ENCODE measurements at places on chromosomes 2 and 18. TPM values are rescaled to one million over a fixed set of nuclear protein-coding genes. Genes with fewer than 3 reads are reported as not detected.

ACADL gene
- total RNA-seq: not detected

GPBAR1 gene
- 0.77 TPM for total RNA-seq

EFR3B gene
- 11.3 TPM for total RNA-seq

LINC00305 gene
- total RNA-seq: 16.4 TPM

GPR45 gene
- 0.21 TPM for total RNA-seq

AQP12A gene
- total RNA-seq: not detected

SPEG gene
- 6.1 TPM for total RNA-seq

SLC40A1 gene
- total RNA-seq: 90.9 TPM

CPO gene
- total RNA-seq: not detected

MRO gene
- total RNA-seq: 0.23 TPM

NR4A2 gene
- 3.9 TPM for total RNA-seq

STK25 gene
- total RNA-seq: 296 TPM

NAGK gene
- 125 TPM for total RNA-seq

TCF4 gene
- 175 TPM for total RNA-seq

IL1RL1 gene
- total RNA-seq: 0.10 TPM

TMEM169 gene
- 3.2 TPM for total RNA-seq

SKOR2 gene
- total RNA-seq: 0.38 TPM

AMER3 gene
- 0.18 TPM for total RNA-seq

TCF7L1 gene
- 83.8 TPM for total RNA-seq

GAREM1 gene
- 1.2 TPM for total RNA-seq

GNLY gene
- total RNA-seq: not detected

C2orf78 gene
- not detected for total RNA-seq

CFC1 gene
- 1.2 TPM for total RNA-seq

ST8SIA3 gene
- total RNA-seq: 0.64 TPM

RNF125 gene
- 5.2 TPM for total RNA-seq

FOXI3 gene
- 0.69 TPM for total RNA-seq

ATL2 gene
- 38.0 TPM for total RNA-seq

UGT1A6 gene
- total RNA-seq: not detected
